Fibroblast of skin of scalp (primary cell): ENCODE measurements at places on chromosomes 6 and 20.

- no peak for DNase-seq
Measured at GRCh38 chr6:85516168-85516567, 66.3 kb downstream of the NT5E start.

DNA sequence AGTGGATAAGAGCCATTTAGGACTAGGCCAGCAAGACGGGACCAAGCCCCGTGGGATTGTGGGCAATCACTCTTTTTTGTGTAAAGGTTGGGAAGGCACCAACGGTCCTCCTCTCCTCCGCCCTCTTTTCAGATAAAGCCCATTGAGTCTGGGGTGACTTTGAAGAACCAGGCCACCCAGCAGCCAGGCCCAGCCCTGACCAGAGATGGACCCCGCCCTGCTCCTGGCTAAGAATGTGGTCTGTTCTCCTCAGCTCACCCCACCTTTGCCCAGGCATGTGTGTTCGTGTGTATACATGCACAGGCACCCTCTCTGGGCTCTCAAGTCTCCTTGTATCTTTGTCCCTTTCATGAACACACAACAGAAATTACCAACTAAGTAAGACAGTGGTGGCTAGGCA lies 9.1 kb downstream of the SDC4 start:
- no peak for DNase-seq

- no peak for DNase-seq
Measured at GRCh38 chr6:5906842-5907241, 99.9 kb downstream of the NRN1 start.

- no peak for DNase-seq
Measured at GRCh38 chr6:147707524-147707923, 199.0 kb downstream of the SAMD5 start.

- peak; percentile 97 for DNase-seq
Measured at GRCh38 chr6:105601541-105602236, 198.8 kb upstream of the PREP start.

GRCh38 chr20:4942331-4942730 lies 59.0 kb downstream of the SLC23A2 start:
- DNase-seq = peak; percentile 71

DNA sequence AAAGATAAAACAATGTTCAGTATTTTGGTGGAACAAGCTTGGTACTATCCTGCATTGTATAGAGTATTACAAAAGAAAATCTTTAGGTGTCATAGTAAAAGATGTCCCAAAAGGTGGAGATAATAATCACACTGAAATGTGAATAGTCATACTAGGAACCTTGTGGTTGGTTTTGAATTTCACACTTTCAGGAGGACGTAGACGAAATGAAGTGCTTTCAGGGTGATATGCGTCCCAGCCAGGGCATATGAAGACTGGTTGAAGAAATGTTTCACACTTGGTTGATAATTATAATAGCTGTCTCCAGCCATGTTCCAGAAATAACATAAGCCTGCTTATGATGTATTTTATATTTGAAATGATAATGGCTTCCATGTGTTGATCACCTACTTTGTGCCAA lies 60.4 kb downstream of the SCAND1 start:
- no peak for DNase-seq

DNA sequence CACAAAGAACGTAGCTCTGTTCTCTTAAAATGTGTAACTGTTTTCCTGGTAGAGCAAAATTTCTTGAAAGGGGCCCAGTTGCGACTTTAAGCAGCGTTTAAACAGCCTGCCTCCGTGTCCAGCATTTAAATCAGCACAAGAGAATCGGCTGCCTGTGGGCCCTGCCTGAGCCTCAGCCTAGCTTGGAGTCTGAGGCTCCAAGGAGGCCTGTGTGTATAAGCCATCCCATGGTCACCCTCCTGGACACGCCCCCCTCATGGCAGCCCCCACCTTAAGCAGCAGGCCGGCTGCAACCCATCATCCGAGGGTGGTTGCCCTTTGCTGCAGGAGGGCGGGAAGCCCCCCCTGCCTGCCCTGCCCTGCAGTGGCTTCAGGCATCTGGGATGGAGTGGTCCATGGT lies 18.9 kb downstream of the SDCBP2 start:
- no peak for DNase-seq

- no peak for DNase-seq
Measured at GRCh38 chr6:82767447-82767846, 298.2 kb downstream of the UBE3D start.

DNA sequence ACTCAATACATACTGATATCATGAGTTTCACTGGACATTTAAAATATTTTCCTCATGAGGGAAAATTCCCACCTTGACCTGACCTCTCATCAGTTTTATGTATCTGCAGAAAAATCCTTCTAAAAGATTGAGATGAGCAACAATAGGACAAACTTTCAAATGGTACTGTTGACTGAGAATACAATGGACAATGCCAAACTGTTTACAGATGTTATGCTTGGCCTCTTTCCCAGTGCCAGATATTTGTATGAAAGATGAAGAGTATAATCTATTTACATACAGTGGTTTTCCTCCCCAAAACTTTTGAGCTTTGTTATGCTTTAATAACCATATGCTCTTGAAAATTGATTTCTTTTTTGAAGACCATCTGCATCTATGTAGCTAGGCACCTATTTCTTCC lies 245.1 kb upstream of the RSPO3 start:
- peak; percentile 51 for DNase-seq

DNA sequence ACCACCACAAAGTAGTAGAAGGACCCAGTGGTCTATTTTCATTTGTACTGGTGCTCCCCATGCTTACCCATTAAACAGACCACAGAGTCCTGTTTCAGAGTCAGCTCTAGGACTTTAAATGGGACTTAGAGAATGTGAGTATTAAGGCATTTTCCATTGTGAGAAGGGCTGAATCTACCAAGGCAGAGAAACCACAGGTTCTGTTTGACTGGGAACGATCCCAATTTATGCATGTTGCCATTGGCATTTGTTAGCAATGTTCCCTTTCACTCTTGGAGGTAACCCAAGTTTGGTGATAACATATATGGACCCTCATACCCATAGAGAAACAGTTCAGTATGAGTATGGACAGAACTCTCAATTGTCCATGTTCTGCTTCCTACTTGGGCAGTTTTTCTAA lies 672.8 kb downstream of the KIF16B start:
- peak; percentile 57 for DNase-seq

DNA sequence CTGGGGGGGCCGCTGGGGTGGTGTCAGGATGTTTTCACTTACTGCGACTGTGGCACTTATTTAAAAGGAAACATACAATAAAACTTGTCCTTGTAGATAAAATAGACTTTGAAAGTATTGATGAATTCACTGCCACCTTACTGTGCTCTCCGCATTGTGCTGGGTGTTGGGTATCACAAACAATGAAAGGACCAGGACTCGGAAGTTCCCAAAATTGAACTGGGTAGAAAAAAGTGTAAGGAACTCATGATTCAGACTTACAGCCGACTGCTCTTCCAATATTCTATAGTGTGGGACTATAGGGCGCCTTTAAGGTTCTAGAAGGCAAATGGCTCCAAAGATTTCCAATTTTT lies 32.1 kb upstream of the ID4 start:
- peak; percentile 60 for DNase-seq

- no peak for DNase-seq
Measured at GRCh38 chr20:52630138-52630537, 342.0 kb upstream of the TSHZ2 start.

DNA sequence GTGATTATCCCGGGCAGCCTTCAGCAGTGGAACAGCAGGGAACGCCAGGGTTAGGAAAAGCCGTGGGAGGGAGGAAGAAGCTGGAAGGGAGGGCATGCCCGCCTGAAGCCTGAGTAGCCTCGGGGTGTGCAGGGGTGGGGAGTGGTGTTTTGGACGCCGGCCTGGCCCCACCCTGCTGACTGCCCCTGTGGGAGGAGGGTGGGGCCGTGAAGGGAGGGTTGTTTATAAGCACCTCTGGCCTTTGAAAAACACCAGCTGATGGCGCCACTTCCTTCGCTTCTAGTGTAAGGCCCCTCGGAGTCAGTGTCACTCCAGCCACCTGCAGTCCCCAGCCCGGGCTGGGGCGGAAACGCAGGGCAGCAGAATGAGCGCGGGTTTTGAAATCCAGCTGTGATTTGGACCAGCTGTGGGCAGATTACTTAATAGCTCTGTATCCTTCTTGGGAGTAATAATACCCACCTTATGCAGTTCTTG lies 52.8 kb upstream of the BMP6 start:
- DNase-seq = peak; percentile 17

- peak; percentile 61 for DNase-seq
Measured at GRCh38 chr20:25065625-25066338, 7.8 kb upstream of the ACSS1 start.

GRCh38 chr20:35007891-35008290 lies 52.2 kb downstream of the MYH7B start:
- no peak for DNase-seq
